ENCODE measurements at places on chromosomes 6 and 20. TPM values are rescaled to one million over a fixed set of nuclear protein-coding genes. Genes with fewer than 3 reads are reported as not detected.

The NKX2-2 gene
- not detected for total RNA-seq

The ID1 gene
- 0.44 TPM for total RNA-seq

The OR2J3 gene
- total RNA-seq, result not detected

The CST5 gene
- not detected for total RNA-seq

The NRSN2 gene
- 11.6 TPM for total RNA-seq
